ENCODE measurements at places on chromosomes 6 and 20. TPM values are rescaled to one million over a fixed set of nuclear protein-coding genes. Genes with fewer than 3 reads are reported as not detected.

Gene HLA-DMB
- total RNA-seq, result 0.07 TPM

Gene MYT1
- not detected for total RNA-seq

Gene FRMD1
- total RNA-seq, result not detected

Gene CGA
- not detected for total RNA-seq

Gene SUPT3H
- total RNA-seq, result 13.0 TPM

Gene LTB
- total RNA-seq, result not detected

Gene FGD2
- total RNA-seq, result not detected

Gene EDEM2
- total RNA-seq, result 101 TPM

Gene BEND6
- 12.4 TPM for total RNA-seq

Gene PTPRK
- total RNA-seq, result 59.6 TPM

Gene PNRC1
- total RNA-seq, result 78.1 TPM

Gene MYL9
- 54.0 TPM for total RNA-seq

Gene NOTCH4
- 0.65 TPM for total RNA-seq

Gene MYMX
- 0.33 TPM for total RNA-seq

Gene HTR1B
- total RNA-seq, result 0.17 TPM

Gene PSORS1C1
- total RNA-seq, result 3.6 TPM

Measured in smooth muscle cell of the pulmonary artery (primary cell).